ENCODE measurements at places on chromosomes 1 and 21.

GRCh38 chr1:150464422-150464826 is 22.8 kb upstream of the TARS2 start:
- H3K27me3 ChIP-seq: no peaks in the 10 kb centered on the region
- H3K4me1 ChIP-seq: no peaks in the 10 kb centered on the region
- peak; percentile 73 for DNase-seq
- H3K36me3 ChIP-seq: peaks cover 5% of the 10 kb centered on the region

GRCh38 chr1:204529371-204529895 is 13.2 kb downstream of the MDM4 start:
- no peak for DNase-seq
- H3K4me1 ChIP-seq: peaks cover 16% of the 10 kb centered on the region
- no peak overlapping the region for H3K27ac ChIP-seq

DNA sequence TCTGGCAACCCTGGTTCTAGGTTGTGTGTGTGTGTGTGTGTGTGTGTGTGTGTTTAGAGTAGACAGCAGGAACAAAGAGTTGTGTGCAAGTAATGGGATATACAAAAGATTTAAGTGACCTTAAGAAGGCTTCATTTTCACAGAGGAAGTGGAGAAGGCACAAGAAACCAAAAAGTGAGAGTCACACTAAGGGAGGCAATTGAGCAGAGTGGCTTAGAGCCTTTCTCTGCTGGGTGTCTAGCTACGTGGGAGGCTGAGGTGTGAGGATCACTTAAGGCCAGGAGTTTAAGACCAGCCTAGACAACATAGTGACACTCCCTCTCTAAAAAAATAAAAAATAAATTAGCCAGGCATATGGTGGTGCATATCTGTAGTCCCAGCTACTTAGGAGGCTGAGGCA is 44.4 kb upstream of the HAO2 start:
- H3K36me3 ChIP-seq: no peaks in the 10 kb centered on the region
- H3K27ac ChIP-seq: no peak overlapping the region
- no peak for DNase-seq
- no peak overlapping the region for H3K4me3 ChIP-seq
- peaks cover 21% of the 10 kb centered on the region for H3K4me1 ChIP-seq
- peaks cover 14% of the 10 kb centered on the region for H3K27me3 ChIP-seq

GRCh38 chr1:164051782-164052181 is 507.2 kb upstream of the PBX1 start:
- no peaks in the 10 kb centered on the region for H3K27me3 ChIP-seq
- no peaks in the 10 kb centered on the region for H3K4me1 ChIP-seq
- H3K4me3 ChIP-seq: no peak overlapping the region
- no peak for DNase-seq

GRCh38 chr1:84774669-84775534 is 84.6 kb upstream of the SSX2IP start:
- peaks cover 12% of the 10 kb centered on the region for H3K27me3 ChIP-seq
- no peak for DNase-seq
- H3K27ac ChIP-seq: no peak overlapping the region
- peaks cover 9% of the 10 kb centered on the region for H3K4me1 ChIP-seq
- no peaks in the 10 kb centered on the region for H3K36me3 ChIP-seq
- no peak overlapping the region for H3K4me3 ChIP-seq

- peak overlapping the region; percentile 79 for H3K4me3 ChIP-seq
- H3K4me1 ChIP-seq: peaks cover 28% of the 10 kb centered on the region
- peaks cover 30% of the 10 kb centered on the region for H3K27me3 ChIP-seq
- DNase-seq: no peak
- peaks cover 5% of the 10 kb centered on the region for H3K36me3 ChIP-seq
- H3K27ac ChIP-seq: no peak overlapping the region
Observed at GRCh38 chr1:31763671-31764311, 349 bp downstream of the ADGRB2 start.

- H3K27me3 ChIP-seq: peaks cover 13% of the 10 kb centered on the region
- no peak for DNase-seq
- no peaks in the 10 kb centered on the region for H3K4me1 ChIP-seq
Observed at GRCh38 chr1:181778640-181779260, 282.8 kb downstream of the ZNF648 start.

DNA sequence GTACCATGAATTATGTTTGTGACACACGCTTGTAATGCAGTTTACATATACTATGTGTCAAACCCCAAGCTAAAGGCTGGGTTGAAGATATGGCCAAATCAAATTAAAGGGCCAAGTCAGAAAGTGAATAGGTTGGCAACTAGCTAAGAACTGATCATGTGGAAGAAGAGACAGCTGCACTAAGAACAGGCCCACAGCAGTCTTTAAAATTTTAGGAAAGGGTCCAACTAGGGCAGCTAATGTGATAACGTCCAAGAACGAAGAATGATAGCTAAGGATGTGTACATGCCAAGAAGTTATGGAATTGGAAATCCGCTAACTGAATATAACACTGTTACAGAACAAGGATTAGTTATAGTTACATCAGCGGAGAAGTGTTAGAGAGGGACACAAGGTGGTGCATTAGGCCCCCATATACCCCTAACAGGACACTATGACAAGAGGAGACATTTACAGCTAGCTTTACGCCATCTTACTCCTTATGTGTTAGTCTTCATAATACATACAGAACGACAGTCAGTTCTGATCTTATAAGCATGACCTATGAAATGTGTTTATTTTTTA is 6.5 kb upstream of the RNF2 start:
- DNase-seq: no peak
- no peak overlapping the region for H3K4me3 ChIP-seq
- H3K36me3 ChIP-seq: no peaks in the 10 kb centered on the region
- H3K4me1 ChIP-seq: no peaks in the 10 kb centered on the region

GRCh38 chr1:84373436-84374141 is 24.7 kb upstream of the DNASE2B start:
- no peaks in the 10 kb centered on the region for H3K27me3 ChIP-seq
- no peak overlapping the region for H3K4me3 ChIP-seq
- H3K4me1 ChIP-seq: no peaks in the 10 kb centered on the region
- no peaks in the 10 kb centered on the region for H3K36me3 ChIP-seq
- DNase-seq: no peak
- H3K27ac ChIP-seq: no peak overlapping the region

GRCh38 chr1:70966018-70966638 is 81.5 kb downstream of the PTGER3 start:
- no peak for DNase-seq
- no peaks in the 10 kb centered on the region for H3K27me3 ChIP-seq
- no peak overlapping the region for H3K27ac ChIP-seq
- H3K4me1 ChIP-seq: no peaks in the 10 kb centered on the region

DNA sequence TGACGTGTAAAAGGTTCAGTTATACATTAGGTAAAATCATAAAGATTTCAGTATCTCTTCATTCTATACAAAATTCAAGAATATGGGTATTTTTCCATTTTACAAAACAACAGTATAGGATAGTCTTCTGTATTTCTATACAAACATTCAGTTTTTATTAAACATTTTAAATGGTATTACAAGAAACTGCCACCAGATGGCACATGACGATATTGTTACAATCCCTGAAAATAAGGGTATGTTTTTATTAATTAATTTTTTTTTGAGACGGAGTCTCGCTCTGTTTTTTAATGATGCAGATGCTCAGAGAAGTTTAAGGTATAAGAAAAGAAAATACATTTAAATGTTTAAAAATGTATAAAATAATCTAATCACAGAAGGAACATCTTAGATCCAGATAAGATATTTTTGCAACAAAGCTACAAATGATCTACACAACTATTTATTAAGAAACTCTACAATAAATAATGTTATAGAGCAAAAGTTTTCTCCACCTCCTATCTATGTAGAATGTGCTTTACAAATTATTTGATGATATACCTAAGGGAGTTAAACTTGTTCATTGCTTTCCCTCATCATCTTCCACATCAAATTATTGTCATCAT is 23.5 kb upstream of the RSBN1 start:
- H3K36me3 ChIP-seq: peaks cover 38% of the 10 kb centered on the region
- H3K27ac ChIP-seq: no peak overlapping the region
- H3K27me3 ChIP-seq: no peaks in the 10 kb centered on the region
- H3K4me1 ChIP-seq: peaks cover 7% of the 10 kb centered on the region

DNA sequence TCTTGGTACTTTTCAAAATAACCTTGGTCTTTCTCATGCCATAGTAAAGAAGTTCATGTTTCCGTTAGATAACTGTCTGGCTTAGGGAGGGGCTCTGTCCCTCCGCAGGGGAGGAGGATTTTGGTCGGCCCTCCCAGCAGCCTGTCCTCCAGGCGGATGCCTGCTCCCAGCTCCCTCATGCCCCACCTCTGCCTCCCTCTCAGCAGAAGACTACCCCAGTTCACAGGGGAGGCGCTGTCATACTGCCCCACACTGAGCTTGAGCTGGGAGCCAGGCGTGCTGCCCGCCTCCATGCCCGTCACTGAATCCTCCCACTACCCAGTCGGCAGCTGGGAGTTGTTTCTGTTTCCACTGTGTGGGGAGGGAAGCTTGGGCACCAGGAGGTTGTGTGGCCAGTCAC is 127.3 kb downstream of the CAMTA1 start:
- H3K36me3 ChIP-seq: no peaks in the 10 kb centered on the region
- H3K27ac ChIP-seq: no peak overlapping the region
- DNase-seq: no peak
- no peaks in the 10 kb centered on the region for H3K4me1 ChIP-seq

DNA sequence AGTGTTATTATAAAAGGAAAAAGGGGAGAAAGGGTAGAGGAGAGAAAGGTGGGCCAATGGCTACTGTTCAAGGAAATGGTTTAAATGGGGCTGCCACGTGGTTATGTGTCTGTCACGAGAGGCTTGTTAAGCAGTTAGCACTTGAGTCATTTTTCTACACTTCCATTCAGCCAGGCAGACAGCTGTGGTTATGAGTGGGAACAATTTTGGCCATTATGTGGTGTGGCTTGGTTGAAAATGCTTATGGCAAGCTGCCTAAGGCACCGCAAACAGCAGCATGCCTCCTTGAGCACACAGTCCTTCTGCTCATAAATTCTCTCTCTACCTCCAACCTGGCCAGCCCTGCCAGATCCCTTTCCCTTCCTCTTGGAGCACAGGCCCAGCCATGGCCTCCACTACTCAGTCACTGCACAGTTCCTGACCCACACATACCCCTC is 3.2 kb upstream of the SRM start:
- H3K4me3 ChIP-seq: peak overlapping the region; percentile 72
- no peaks in the 10 kb centered on the region for H3K27me3 ChIP-seq
- DNase-seq: peak; percentile 57
- peaks cover 50% of the 10 kb centered on the region for H3K4me1 ChIP-seq

- H3K4me3 ChIP-seq: no peak overlapping the region
- no peak for DNase-seq
- H3K4me1 ChIP-seq: peaks cover 86% of the 10 kb centered on the region
- no peak overlapping the region for H3K27ac ChIP-seq
- peaks cover 5% of the 10 kb centered on the region for H3K36me3 ChIP-seq
- H3K27me3 ChIP-seq: peaks cover 32% of the 10 kb centered on the region
Observed at GRCh38 chr1:206797534-206798383, 25.5 kb upstream of the IL10 start.

- DNase-seq: no peak
- no peaks in the 10 kb centered on the region for H3K36me3 ChIP-seq
- H3K4me1 ChIP-seq: peaks cover 14% of the 10 kb centered on the region
- H3K4me3 ChIP-seq: no peak overlapping the region
Observed at GRCh38 chr1:33433509-33434362, 2.8 kb upstream of the PHC2 start.

DNA sequence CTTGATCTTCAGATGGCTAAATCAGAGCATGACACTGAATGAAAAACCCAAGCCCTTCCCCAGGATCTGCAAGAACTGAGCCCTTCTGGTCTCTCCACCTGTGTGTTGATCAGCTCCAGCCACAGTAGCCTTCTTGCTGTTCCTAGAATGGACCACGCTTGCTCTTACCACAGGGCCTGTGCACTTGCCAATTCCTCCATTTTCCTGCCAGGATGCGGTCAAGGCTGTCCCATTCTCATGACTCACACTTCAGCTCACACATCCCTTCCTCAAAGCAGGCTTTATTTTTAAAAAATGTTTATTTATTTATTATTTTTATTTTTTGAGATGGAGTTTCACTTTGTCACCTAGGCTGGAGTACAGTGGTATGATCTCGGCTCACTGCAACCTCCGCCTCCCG is 43.6 kb upstream of the GRHL3 start:
- H3K4me3 ChIP-seq: no peak overlapping the region
- peaks cover 57% of the 10 kb centered on the region for H3K27me3 ChIP-seq
- no peak overlapping the region for H3K27ac ChIP-seq
- peaks cover 15% of the 10 kb centered on the region for H3K36me3 ChIP-seq

DNA sequence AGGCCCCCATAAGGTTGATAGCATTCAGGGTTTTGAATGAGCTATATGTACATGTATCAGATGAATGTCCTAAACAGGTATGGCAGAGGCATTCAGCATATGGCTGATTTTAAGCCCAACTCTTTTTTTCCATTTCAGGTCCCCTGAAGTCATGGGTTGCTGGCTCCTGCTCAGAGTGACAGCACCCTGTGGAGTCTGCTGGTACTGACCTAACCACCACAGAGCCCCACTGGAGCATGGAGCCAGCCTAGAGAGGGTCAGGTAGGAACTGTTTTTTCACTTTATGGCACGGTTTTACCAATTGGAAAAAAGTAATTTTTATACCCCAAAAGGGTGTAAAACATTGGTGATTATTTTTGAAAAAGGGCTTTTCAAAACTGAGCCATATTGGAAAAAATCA is 82.5 kb upstream of the MPC2 start:
- H3K4me3 ChIP-seq: no peak overlapping the region
- no peaks in the 10 kb centered on the region for H3K4me1 ChIP-seq
- no peak for DNase-seq

- H3K4me1 ChIP-seq: peaks cover 21% of the 10 kb centered on the region
- H3K27me3 ChIP-seq: no peaks in the 10 kb centered on the region
- DNase-seq: no peak
- peak overlapping the region; percentile 3 for H3K27ac ChIP-seq
- H3K36me3 ChIP-seq: peaks cover 61% of the 10 kb centered on the region
Observed at GRCh38 chr1:116748272-116748671, 6.0 kb upstream of the CD2 start.

GRCh38 chr1:110645821-110646735 is 28.7 kb downstream of the KCNA3 start:
- no peaks in the 10 kb centered on the region for H3K27me3 ChIP-seq
- no peak overlapping the region for H3K27ac ChIP-seq
- no peaks in the 10 kb centered on the region for H3K36me3 ChIP-seq

- peak overlapping the region; percentile 88 for H3K27ac ChIP-seq
- H3K4me1 ChIP-seq: peaks cover 55% of the 10 kb centered on the region
- no peaks in the 10 kb centered on the region for H3K27me3 ChIP-seq
- peak overlapping the region; percentile 77 for H3K4me3 ChIP-seq
Observed at GRCh38 chr1:198637157-198637556, 1.7 kb upstream of the PTPRC start.
